NB4 (cell line): ENCODE measurements at places on chromosomes 1 and 21.

DNA sequence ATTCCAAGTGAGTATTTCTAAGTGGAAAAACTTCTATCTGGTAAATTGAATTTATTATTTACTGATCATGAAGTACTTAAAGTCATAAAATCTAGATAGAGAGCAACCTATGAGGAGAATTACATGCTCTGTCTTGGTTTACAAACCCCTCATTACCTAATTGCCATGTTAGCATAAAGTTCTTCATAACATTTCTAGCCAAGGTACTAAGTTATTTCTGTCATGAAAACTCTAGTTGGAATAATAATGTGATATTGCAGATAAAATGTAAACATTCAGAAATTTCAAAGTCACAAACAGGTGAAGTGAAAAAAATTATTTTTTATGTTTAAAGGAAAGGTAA is 228.6 kb downstream of the TTLL7 start:
- no peak for DNase-seq

DNA sequence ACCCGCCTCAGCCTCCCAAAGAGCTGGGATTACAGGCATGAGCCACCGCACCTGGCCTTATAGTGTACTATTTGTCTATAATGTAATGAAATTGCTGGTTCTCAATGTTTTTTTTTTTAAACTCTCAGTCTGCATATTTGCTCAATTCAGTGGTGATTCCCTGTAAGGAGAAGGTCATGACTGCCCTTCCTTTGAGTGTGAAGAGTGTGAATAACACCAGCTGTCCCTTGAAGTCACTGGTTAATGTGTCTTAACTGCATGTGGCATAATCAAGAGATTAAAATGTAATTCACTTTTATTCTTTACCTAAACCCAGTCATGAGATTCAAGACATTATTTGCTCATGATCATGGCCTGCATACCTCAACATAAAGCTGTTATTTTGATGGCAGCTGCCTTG is 30.5 kb downstream of the MTF2 start:
- DNase-seq, result no peak

DNA sequence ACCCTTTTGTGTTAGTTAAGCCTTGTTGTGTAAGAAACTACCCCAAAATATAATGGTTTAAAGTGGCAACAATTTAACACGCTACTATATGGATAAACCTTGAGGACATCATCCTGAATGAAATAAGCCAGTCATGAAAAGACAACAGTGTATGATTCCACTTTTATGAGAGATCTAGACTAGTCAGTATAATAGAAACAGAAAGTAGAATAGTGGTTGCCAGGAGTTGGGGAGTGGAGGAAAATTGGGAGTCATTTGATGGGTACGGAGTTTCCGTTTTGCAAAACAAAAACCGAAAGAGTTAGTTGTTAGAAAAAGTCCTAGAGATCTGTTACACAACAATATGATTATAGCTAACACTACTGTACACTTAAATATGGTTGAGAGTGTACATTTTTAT is 16.0 kb upstream of the CHIA start:
- DNase-seq, result no peak

DNA sequence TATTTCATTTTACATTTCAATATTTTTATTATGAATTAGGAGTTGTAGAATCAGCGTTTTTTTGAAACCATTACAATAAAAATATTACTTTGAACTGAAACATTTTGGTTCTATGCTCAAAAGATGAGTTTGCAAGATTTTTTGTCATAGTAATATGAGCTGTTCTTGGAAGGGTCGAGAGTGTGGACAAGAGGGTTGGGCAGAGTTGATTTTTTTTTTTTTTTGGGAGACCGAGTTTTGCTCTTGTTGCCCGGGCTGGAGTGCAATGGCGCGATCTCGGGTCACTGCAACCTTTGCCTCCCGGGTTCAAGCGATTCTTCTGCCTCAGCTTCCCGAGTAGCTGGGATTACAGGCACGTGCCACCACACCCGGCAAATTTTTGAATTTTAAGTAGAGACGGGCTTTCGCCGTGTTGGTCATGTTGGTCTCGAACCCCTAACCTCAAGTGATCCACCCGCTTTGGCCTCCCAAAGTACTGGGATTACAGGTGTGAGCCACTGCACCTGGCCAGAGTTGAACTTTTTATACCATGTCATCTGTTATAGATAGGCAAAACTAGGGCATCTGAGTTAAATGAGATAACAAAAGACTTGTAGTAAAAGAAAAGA is 3.3 kb downstream of the CACYBP start:
- DNase-seq, result no peak

GRCh38 chr1:187092104-187092503 is 263.4 kb downstream of the PLA2G4A start:
- DNase-seq, result no peak

- peak; percentile 78 for DNase-seq
Measured at GRCh38 chr1:31954607-31955283, 16.6 kb upstream of the PTP4A2 start.

- no peak for DNase-seq
Measured at GRCh38 chr1:4019147-4019521, 119.1 kb upstream of the C1orf174 start.

- DNase-seq, result no peak
Measured at GRCh38 chr1:76827066-76827465, 40.2 kb upstream of the ST6GALNAC5 start.

- no peak for DNase-seq
Measured at GRCh38 chr1:27071049-27071416, 58.4 kb upstream of the TENT5B start.

GRCh38 chr1:30810416-30811080 is 53.0 kb upstream of the LAPTM5 start:
- no peak for DNase-seq

- DNase-seq, result no peak
Measured at GRCh38 chr1:183734543-183735036, 70.3 kb upstream of the RGL1 start.

- no peak for DNase-seq
Measured at GRCh38 chr1:223319398-223319797, 44.6 kb downstream of the SUSD4 start.

GRCh38 chr1:154501423-154502065 is 475 bp upstream of the TDRD10 start:
- DNase-seq, result peak; percentile 33

GRCh38 chr1:46576596-46576995 is 25.1 kb upstream of the KNCN start:
- DNase-seq, result no peak

DNA sequence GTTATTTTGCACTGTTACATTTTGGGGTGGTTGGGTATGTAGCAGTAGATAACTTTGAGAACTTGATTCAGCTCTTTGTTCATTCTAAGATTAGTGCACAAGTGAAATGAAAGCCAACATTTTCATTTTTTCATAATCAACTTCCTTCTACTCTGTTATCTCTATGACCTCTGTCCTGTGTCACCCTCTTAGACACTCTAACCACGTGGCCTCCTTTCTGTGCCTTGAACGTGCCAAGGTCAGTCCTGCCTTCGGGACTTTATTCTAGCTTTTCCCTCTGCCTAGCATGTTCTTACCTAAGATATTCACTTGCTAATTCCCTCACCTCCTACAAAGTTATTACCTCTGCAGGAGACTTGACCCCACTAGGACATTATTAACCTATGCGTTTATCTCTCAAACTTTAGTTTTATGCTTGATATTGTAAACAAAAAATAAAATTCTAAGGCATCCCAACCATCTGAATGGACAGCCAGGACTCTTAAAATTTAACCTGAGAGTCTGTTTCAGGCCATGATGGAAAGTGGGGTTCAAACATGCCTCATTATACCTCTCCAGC is 19.2 kb upstream of the EDEM3 start:
- DNase-seq, result no peak

- no peak for DNase-seq
Measured at GRCh38 chr1:56547977-56548376, 31.4 kb downstream of the PLPP3 start.

DNA sequence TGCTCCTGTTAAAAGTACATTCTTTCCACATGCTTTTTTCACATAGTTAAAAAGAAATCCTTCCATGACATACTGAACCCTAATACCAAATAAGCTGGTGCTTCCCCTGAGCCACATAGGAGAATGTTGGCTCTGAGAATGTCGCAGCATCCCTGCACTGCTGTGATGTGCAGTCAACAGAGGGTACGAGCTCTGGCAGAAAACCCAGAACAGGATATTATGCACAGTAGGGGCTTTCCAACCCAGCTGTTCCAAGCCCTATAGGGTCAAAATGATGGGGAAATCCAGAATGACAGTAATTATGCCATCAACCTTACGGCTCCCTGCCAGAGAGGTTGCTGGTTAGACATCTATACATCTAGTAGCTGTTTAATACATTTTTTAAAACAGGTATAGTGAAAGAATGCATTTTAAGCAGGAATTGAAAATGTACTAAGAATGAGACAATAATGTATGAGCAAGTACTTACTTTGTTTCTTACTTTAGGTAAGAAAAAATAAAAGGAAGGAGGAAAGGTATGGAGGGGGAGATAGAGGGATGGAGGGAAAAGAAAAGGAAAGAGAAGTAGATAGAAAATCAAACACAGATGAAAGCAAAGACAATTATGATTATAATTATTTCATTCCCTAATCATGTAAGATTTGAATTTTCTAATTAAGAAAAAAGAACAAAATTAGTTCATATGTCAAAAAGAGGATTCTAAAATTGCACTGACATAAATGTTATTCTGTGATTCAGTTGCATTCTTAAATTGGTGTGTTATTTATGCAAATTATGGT is 126.0 kb downstream of the NR5A2 start:
- DNase-seq, result peak; percentile 19

- peak; percentile 7 for DNase-seq
Measured at GRCh38 chr1:201676197-201676596, 137.3 kb downstream of the NAV1 start.

DNA sequence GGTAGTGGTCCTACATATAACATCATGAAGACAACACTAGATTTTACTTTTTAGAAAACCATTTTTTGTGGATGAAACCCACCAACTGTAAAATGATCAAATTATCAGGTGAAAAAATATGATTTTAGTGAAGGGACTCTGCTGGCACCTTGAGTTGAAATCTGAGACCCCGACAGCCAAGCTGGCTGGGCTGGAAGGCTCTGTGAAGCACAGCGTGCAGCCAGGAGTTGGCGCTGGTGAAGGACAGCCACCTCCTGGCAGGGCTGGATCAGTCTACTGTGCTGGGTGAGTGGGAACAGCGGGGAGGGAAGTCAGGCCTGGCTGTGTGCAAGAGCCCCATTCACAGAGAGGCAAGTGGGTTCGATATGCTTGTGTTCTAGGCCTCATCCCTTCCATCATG is 47.9 kb downstream of the DDAH1 start:
- DNase-seq, result no peak

DNA sequence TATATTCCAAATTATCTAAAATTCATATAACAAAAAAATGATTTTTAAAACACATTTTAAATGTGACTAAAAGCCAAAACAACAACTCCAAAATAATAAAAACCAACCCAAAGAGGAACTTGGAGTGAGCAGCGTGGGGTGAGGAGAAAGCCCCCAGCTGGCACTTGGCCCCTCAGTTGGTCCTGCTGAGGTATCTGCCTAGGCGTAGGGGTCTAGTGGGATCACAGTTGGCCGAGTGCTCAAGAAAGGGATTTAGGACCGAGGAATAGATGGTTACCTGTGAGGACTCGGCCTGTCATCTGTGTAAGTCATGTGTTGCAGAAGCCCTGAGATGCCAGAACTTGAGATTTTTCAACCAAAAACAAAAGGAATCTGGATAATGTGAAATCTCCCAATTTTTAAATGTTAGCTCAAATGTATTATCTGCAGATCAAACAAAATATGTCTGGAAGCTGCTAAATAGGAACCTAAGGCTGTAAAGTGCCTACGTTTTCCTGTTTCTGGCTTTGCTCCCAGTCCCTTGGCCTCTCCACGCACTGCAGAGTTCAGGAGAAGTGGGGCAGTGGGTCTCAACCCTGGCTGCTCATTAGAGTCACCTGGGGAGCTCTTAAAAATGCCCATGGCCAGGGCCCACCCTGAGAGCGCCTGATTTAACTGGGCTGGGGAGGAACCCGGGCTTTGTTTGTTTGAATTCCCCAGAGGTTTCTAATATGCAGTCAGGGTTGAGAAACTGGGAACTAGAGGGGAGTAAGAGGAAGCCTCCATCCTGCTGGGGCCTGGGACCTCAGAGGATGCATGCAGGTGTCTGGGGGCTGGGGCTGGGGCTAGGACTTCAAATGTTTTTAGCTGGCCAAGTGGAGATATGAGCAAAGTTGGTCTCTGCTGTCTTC is 38.5 kb upstream of the LDLRAP1 start:
- peak; percentile 83 for DNase-seq
